ENCODE measurements at places on chromosomes 12 and 14. TPM values are rescaled to one million over a fixed set of nuclear protein-coding genes. Genes with fewer than 3 reads are reported as not detected.

- DNase-seq = no peak
Observed at GRCh38 chr12:131137836-131138637, 184.3 kb downstream of the ADGRD1 start.

GRCh38 chr12:3078086-3078820, 1.1 kb downstream of the TSPAN9 start:
- DNase-seq = no peak

MYH6 gene
- not detected for total RNA-seq

SLC2A14 gene
- total RNA-seq = 1.8 TPM

Data from neural crest cell (in vitro differentiated cells).